ENCODE measurements at places on chromosomes 7 and 10. TPM values are rescaled to one million over a fixed set of nuclear protein-coding genes. Genes with fewer than 3 reads are reported as not detected.

The CFTR gene
- not detected for total RNA-seq

The CLCN1 gene
- total RNA-seq, result 0.16 TPM

The ABCF2 gene
- total RNA-seq, result 33.6 TPM

The NRAP gene
- total RNA-seq, result not detected

The MMD2 gene
- total RNA-seq, result not detected

The PRSS1 gene
- not detected for total RNA-seq

The ABCB1 gene
- 5.0 TPM for total RNA-seq

The HMX2 gene
- total RNA-seq, result 0.18 TPM

The OGA gene
- 238 TPM for total RNA-seq

The SOSTDC1 gene
- total RNA-seq, result not detected

- peak; percentile 18 for DNase-seq
These were observed 16.6 kb downstream of the GNAI1 start for GRCh38 chr7:80151274-80151665.

DNA sequence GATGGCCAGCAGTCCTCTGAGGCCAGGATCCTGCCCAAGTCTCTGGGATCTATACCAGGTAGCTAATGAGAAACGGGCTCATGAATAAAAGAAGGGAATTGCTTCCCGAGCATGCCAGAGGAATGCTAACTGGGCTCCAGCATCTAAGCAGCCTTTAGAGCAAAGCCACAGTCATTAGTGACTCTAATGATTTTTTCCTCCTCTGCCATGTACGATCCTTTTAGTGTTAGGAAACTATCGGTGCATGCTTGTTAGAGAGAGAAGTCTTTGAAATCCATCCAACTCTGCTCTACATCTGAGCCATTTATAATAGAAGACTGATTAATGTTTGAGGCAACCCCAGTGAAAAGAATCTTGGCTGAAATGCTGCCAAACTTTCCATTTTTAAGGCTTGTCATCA is 124.9 kb upstream of the TCERG1L start:
- DNase-seq, result no peak

DNA sequence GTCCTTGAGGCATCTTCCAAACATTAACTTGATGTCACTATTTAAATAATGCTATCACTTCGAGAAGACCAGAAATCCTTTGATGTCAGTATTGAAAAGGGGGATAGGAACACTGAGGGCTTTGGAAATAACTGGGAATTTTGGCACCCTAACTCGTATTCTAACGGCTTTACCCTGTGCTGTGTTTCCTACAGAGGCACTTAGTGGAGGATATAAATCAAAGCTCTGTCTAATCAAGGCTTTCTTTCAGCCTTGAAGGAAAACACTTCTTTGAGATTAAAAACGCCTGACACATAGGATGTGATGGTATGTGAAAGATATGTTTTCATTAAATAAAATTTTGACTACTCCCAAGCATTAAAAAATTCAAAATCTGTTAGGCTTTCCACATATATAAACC is 62.3 kb downstream of the CREB5 start:
- no peak for DNase-seq

DNA sequence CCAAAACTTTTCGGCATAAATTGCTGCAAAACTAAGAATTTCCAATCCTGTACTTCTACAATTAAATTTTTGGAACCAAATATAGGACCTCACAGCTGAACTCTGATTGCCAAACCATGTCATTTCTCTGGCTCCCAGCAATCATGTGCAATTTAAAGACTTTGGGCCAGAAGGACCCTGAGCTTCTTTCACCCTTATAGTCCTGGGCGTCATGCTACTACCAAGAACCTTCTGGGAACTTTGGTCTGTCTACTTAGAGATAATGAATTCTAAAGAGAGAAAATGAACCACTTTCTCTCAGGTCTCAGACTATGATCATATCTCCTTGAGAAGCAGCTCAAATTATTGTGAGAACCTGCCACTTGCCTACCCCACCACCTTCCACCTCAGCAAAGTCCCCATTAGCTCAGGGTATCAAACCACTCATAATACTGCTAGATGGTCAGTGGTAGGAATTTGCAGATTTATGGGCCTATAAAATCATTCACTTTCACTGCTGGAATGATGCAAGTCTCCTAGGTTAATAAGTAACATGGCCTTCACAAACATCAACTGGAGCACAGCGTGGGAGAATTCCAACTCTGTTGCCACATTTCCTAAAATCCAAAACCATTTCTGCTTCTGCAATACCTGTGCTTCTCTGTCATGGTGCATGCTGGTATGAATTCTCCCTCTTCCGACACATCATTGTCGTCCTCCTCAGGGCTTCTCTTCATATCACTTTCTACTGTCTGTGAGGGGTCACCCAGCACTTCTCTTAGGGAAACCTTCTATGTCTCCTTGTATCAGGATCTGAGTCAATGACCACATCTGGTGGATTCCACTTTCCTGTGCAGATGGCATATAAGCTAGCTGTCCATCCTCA is 6.6 kb upstream of the WDR91 start:
- DNase-seq, result no peak

- DNase-seq, result no peak
These were observed 34.1 kb upstream of the PDCD4 start for GRCh38 chr10:110837418-110838171.

- no peak for DNase-seq
These were observed 37.3 kb downstream of the BMPR1A start for GRCh38 chr10:86793696-86794095.

DNA sequence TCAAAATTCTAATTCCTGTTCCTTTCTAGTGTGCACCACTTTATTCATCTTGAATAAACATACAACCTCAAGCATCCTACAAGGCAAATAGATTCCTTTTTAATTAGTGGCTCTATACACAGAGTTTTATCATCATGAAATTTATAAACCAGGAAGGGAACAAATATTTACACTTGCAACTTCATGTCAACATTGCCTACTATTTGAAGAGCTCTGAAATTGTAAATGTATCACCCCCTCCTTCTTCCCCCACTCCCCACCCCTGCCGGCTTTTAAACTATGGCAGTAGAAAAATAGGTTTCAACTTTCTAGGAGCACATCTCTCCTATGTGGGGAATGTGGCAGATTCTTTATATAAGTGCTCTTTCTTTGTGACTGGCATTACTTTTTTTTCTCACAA is 49.6 kb downstream of the KAT6B start:
- DNase-seq, result no peak

GRCh38 chr7:47045207-47046051 is 536.5 kb downstream of the TNS3 start:
- DNase-seq, result no peak

GRCh38 chr7:44117801-44118429 is 5.4 kb downstream of the POLD2 start:
- DNase-seq, result no peak

DNA sequence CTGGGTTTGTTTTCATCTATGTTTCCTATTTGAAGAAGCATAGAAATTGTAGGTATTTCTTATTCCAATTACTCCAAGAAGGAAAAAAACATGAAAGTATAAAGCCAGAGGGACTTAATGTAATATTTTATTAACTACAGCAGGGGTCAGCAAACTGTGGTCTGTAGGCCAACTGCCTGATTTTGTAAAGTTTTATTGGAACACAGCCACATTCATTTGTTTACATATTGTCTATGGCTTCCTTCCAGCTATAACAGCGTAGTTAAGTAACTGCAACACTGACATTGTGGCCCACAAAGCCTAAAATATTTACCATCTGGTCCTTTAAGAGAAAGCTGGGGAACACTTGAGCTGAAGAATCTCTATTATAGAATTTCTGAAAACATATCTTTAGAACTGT is 306.2 kb downstream of the BICC1 start:
- DNase-seq, result no peak

- no peak for DNase-seq
These were observed 348.7 kb upstream of the NFE2L3 start for GRCh38 chr7:25803117-25803887.

- DNase-seq, result no peak
These were observed 211.3 kb downstream of the BICC1 start for GRCh38 chr10:58723966-58724365.

DNA sequence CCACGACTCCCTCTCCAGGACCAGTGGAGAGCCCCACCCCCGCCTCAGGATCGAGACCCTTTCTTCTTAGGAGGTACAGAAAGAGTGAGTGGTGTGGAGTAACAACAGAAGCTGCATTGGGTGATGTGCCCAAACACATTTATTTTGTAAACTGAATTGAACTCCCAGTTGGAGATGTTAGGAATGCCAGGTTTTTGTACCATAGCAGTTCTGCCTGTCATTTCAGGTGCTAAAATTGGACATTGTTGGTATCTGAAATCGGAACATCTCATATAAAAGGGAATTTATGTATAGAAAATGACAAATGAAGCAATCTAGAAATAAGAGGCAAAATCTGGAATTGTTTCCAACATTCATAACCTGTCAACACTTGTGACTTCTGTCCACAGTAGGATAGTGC is 74.7 kb downstream of the SHH start:
- DNase-seq, result no peak

DNA sequence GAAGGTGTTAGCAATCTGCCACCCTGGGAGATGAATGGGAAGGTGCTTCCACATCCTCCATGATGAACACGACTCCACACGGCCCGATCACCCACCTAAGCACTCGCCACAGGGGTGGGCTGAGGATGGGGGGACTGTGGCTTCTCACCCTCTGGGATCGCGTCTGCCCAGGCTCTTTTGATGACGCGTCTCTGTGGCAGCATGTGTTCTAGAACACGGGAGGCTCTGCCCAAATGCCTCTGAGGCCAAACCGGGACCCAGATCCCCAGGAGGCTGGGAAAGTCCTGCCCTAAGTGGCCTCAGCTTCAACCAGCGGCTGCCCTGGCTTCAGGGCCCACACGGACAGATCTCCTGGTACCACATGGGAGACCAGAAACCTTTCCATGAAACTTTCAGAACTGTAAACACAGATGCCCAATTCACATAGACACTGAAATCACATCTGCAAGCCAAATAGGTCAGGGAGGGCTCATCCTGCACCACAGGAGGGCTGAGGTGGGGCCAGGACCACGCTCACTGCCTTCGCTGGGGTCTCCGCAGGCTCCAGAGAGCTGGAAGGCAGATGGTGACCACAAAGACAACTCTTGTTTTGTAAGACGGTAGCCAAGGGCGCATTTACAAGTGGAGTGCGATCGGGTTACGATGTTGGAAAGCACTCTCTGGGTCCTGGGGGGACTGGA is 200.6 kb downstream of the PTPRN2 start:
- DNase-seq, result no peak

GRCh38 chr7:6407434-6407833 is 40.3 kb downstream of the DAGLB start:
- DNase-seq, result no peak

- DNase-seq, result no peak
These were observed 13.5 kb upstream of the ZMIZ1 start for GRCh38 chr10:79055100-79055782.

DNA sequence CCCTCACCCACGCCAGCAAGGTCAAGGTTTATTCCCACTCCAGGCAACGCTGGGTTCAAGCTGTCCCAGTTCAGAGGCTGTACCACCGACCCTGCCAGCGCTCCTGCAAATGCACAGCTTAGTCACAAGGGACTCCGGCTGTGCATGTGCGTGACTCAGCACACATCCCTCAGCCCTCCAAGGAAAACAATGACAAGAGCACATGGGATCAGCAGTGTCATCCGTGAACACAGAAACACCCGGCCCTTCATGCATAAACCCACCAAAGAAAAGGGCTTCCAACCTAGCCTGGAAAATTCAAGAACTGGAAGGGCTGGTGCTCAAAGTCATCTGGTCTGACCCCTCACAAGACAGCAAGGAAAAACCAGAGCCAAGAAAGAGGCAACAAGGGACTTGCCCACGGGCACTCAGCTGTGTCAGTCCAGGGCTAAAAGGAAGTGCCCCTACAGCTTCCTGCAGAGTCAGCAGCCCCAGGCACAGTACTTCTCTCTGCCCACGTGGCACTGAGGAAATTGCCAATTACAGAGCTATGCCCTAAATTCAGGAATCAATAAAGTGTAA is 106.1 kb downstream of the KCNMA1 start:
- DNase-seq, result no peak

DNA sequence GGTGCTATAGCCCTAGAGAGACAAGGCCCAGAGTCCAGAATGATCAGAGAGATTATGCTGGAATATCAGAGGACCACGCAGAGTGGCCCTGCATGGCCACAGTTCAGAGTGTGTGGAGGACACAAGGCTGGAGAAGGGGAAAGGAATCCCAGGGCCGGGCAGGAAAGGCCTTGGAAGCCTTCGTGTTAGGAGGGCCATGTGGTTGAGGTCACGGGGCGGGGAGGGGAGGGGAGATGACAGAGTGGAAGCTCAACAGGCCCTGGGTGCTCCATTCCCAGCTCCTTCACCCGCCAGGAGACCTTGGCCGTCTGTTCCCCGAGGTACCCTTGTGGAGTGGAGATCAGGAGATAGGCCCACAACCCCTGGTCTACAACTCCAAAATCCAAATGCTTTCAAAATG is 13.2 kb upstream of the EN2 start:
- DNase-seq, result no peak

DNA sequence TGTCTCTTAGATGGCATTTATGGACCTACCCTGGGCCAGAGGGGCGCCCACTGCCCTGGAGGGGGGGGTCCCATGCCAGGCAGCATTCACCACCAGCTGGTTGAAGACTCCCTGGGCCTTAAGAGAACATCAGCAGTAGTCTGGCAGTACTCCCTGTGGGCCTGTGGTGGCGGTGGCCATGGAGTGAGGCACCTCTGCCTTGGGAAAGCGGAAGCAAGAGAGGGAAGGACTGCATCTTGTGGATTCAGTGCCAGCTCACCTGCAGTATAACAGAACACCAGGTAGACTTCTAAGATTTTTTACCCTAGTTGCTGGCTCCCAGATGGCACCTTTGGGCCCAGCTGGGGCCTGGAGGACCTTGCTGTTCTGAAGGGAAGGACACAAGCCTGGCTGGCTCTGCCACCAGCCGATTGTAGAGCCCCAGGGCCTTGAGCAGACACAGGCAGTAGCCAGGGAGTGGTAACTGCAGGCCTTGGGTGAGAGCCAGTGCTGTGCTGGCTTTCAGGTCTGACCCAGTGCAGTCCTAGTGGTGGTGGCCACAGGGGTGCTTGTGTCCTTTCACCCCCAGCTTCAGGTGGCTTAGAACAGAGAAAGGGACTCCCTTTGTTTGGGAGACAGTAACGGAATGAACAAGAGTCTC is 15.8 kb downstream of the PLAC9 start:
- no peak for DNase-seq

GRCh38 chr7:139776486-139777132 is 1.2 kb downstream of the HIPK2 start:
- no peak for DNase-seq

DNA sequence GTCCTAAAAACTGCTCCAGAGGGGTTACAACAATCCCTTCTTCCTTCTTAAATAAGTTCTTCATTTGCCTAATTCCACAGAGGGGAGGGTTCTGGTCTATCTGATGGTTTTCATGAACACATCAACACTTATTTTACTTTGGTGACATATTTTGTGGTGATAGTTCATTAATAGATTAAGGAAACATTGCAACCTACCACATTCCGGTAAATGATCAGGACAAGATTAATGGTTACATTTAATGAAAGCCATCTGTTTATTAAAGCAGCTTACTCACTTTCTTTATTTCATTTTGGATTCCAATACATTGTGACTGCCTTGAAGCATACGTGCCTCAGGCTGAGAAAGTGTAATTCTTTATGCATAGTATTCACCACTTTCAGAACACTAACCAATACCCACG is 101.0 kb downstream of the SKIDA1 start:
- no peak for DNase-seq
